ENCODE measurements at places on chromosomes 5 and 9.

DNA sequence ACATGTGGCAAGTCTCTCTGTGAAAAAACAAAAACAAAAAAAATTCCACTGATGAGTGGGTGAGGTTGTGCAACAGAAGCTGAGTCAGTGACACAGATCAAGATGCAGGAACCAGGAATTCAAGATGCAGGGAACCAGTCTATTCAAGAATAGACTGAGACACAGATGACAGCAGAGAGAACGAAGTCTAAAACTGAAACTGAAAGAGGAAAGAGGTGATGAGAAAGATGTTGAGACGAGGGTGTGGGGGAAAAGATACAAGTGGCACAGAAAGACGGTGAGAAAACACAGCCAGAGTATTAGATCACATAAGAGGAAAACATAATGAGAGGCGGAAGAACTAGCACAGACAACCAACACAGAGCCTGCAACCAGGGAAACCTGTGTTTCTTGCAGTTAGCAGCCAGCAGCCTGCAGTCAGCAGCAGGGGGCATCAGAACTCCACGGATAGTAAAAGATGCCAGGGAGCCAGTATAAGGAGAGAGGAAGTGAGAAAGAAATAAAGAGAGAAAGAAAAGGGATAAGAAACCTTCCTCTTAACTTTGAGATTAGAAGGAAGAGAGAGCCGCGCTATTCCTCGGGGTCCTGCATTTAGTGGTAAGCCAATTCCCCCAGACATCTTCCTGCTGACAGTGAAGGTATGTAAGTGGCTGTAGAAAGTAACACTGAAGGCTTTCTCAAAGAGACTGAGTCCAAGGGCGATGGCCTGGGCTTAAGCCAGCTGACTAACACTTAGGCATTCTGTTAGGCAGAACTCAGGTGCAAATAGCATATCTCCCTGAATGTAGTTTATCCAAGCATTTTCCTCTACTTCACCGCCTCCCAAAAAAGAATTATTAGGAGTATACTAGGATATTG, 79.0 kb downstream of the TLR4 start:
- peak; percentile 77 for DNase-seq

DNA sequence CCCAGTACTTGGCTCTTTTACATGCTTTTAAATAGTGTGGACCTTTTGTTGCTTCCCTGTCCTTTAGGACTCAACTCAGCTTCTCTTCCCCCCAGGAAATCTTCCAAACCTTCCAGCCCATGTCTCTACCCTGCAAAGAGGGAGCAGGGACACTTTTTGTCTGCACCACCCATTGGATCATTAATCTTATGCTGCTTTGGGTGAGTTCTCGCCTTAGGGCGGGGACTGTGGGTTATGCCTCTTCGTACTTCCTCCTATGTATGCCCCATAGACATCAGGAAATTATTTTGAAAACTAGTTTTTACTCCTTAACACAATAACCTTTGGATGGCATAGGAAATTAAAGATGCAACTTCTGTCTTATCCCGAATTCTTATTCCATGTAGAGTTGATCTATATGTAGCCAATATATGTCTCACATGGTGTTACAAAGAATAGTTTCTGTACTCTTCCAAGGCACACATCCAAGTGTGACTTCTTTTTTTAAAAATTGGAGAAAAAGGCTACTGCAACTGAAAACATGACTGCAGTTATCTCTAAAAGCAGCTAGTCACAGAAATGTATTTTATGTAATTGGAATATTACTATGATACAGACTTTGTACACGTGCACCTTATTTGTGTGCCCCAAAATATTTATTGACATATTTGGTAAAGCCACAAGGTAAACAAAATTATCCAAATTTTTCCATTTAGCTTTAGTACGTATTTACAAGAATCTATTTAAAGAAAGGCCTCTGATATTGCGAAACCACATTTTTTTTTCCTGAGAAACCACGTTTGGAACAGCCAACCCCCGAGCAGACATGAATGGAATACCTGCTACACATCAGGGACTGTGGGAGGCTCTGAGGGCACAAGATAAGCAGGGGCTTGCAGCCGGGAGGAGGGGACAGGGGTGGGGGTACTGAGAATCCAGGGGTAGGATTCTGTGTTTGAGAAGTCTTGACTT, 133.6 kb downstream of the WDR41 start:
- DNase-seq = no peak

- DNase-seq = no peak
Measured at GRCh38 chr5:39178171-39178570, 41.2 kb downstream of the FYB1 start.

GRCh38 chr9:128675382-128675781, 13.6 kb upstream of the SET start:
- DNase-seq = no peak

- peak; percentile 3 for DNase-seq
Measured at GRCh38 chr5:124895236-124895635, 148.8 kb upstream of the ZNF608 start.

DNA sequence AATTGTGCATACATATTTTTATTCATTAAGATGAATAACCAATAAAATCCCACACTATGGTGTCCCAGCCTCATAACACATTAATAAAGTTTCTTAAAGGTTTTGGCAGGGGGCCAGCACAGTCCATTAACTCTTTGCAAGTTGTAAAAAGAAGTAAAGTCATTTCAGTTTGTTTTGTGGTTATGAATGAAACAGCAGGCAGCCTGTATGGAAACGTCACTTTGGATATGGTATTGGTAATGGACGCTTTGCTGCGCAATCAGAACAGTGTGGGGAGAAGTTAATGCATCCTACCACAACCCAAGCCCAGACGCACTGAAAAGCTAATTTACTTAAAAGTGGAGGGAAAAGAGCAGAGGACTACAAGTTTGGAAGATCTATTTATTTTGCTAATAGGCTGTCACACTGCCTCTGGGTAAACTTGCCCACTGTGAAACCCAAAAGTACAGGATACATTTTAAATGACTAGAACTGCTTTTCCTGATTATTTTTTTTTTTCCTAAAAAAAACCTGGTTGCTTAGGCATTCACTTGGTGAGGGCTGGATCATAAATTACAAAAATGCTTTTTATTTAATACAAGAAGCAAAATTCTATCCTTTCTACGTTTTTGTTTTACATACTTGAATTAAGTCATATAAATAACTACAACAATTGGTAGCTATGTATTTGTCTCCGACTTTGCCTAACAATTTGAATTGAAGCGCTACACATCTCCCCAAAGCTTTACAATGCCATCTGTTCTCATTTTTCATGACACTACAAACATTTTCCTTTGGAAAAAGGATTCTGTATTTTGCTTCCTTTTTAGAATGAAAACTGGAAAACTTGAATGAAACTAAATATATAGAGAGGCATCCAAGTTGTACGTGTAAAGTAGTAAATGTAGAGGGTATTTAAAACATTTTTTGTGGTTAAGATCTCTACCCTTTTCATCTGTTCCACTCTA, 104.3 kb downstream of the NFIB start:
- peak; percentile 86 for DNase-seq

- DNase-seq = no peak
Measured at GRCh38 chr9:119477197-119477596, 108.0 kb upstream of the BRINP1 start.

GRCh38 chr5:27034565-27034964, 3.8 kb downstream of the CDH9 start:
- DNase-seq = no peak

- DNase-seq = no peak
Measured at GRCh38 chr9:84189904-84190303, 150.7 kb downstream of the SLC28A3 start.

DNA sequence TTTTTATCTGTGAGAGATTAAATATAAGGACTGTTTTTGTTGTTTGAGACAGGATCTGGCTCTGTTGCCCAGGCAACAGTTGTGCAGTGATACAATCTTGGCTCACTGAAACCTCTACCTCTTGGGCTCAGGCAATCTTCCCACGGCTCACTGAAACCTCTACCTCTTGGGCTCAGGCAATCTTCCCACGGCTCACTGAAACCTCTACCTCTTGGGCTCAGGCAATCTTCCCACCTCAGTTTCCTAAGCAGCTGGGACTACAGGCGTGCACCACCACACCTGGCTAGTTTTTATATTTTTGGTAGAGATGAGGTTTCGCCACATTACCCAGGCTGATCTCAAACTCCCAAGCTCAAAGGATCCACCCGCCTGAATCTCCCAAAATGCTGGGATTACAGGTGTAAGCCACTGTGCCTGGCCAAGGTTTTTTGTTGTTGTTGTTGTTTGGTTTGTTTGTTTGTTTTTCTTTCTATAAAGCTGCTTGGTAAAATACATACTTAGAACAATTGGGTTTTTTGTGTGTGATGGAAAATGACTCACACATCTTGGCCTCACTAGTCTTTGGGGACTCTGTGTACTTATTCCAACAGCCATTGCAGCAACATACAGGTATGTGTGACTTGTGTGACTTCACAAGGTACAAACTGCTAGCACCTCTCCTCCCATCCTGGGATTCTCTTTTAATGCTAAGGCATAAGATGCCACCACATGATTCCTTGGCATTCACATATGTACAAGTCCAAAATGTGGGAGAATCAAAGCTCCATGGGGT, 36.5 kb upstream of the RASA1 start:
- DNase-seq = no peak

DNA sequence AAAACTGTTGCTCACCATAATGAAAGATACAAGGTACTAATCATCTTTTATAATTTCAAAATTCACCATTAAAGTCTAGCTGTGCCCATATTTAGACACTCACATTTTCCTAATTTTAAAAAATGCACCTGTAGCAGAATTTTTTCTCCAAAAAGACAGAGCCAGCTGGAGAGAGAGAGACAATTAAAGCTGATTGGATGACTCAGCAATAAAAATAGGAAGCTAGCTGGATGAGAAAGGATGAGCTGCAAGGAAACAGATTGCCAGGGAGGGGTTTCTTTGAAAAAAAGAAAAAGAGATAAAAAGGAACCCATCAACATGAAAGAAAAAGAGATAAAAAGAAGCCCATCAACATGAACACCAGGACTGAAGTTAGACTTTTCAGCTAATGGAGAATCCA, 73.8 kb downstream of the HCN1 start:
- no peak for DNase-seq

GRCh38 chr9:84793251-84793650, 123.7 kb downstream of the NTRK2 start:
- DNase-seq = no peak

DNA sequence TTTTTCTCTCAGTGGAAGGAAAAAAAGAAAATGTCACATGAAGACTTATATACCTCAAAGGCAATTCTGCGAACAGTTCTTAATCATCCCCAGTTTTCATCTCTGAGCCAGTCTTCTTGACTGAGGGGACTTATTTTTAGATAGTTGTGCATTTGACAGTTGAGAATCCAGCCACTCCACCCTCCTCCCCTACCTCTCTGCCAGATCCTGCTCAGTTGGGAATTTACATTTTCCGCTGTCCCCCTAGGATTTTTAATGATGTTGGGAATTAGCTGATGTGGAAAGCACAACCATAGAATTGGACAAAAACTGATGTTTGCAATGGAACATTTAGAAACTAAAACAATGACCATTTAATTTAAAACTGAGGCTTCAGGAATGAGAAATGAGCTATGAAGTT, 194.3 kb upstream of the PIK3R1 start:
- DNase-seq = no peak

Measured in DMS79 treated with DMSO at 0.1 percent for 48 hours (cell line).